ENCODE measurements at places on chromosomes 16 and 17.

DNA sequence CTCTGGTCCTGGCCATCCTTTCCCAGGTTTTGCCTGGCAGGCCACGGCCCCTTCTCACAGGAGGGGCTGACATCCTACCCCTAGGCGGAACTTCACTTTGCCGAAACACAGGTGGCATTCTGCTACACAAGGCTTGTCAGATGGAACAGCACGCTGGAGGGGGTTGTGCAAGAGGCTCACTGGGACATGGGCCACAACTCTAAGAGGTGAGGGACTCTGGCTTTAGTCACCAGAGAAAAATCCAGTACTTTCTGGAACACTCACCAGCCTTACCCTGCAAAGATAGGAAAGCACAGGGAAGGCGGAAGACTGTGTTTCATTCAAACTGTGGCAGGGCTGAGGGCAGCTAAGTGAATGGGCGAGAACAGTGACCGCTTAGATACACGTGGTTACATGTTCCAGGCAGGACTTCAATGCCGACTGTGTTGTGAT lies 18.3 kb downstream of the CDC42EP4 start:
- DNase-seq = no peak

GRCh38 chr17:44326861-44327444 lies 2.3 kb upstream of the SLC25A39 start:
- DNase-seq = peak; percentile 96

DNA sequence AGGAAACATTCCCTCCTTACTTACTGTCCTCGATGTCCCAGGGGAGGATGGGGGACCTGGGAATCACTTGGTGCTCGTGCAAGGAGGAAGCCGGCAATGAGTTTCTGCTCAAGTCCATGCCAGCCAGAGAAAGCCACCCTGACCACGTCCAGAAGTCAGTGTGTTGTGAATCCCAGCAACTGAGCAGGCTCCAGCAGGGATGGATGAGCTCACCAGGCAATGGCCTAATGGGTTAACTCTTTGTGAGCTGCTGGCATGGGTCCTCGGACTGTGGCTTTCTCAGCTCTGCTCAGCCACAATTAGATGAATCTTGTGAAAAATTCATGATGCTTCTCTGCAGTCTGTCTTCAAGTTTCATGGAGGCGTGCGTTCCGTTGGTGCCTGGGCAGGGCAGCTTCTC lies at the start of gene PIRT:
TSS of gene PIRT (minus strand) at position 167 of the 400 bp plus-strand sequence. CDS start 12,442 bp downstream, outside the sequence.
- DNase-seq = no peak

- DNase-seq = peak; percentile 52
Observed at GRCh38 chr16:85253084-85253941, 141.0 kb upstream of the CIBAR2 start.

- no peak for DNase-seq
Observed at GRCh38 chr16:87131996-87132345, 185.2 kb downstream of the C16orf95 start.

DNA sequence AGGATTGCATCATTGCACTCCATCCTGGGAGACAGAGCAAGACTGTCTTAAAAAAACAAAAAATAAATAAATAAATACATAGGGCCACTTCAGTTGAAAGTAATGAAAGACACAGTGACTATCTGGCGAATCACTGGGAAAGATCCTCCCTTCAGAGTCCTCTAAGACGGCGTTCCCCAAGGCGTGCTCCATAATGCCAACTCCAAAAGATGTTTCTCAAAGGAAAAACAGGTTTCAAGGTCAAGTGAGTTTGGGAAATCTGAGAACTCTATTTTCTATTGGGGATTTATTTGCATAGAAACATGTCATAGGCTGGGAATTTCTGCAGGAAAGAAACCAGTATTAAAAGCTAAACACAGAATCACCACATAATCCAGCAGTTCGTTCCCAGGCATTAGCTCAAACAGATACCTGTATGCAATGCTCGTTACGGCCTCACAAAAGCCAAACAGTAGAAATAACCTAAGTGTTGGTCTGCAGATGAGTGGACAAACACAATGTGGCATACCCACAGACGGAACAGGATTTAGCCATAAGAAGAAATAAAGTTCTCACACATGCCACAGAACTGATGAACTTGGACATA lies 7.9 kb downstream of the KLHDC4 start:
- no peak for DNase-seq

- no peak for DNase-seq
Observed at GRCh38 chr17:2202996-2203575, 100.5 kb downstream of the SMG6 start.

DNA sequence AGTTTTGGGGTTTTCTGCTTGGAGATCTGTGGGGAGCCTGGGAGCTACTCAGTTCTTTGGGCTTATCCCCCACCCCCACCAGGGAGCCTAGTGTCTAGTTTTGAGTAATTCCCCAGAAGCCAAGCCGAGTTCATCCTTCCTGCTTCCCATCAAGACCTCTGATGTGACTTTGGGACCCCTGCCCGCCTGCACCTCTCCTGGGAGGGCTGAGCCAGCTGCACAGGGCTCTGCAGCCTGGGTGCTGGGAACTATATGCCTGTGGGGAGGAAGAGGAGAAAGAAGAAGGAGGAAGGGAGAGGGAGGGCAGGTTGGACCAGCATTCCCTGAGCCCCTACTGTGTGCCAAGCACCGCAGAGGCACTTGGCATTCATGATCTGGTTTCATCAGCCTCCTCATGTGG lies 178.9 kb downstream of the TMEM132E start:
- DNase-seq = no peak

- no peak for DNase-seq
Observed at GRCh38 chr17:68646626-68647526, 45.7 kb upstream of the FAM20A start.

Data from CD4-positive, alpha-beta T cell treated with Interleukin-10 for 1 hour (primary cell).